ENCODE measurements at places on chromosomes 1 and 21. TPM values are rescaled to one million over a fixed set of nuclear protein-coding genes. Genes with fewer than 3 reads are reported as not detected.
A peak's percentile ranks its signal among the peaks of the same experiment; 100 is the strongest.

DNA sequence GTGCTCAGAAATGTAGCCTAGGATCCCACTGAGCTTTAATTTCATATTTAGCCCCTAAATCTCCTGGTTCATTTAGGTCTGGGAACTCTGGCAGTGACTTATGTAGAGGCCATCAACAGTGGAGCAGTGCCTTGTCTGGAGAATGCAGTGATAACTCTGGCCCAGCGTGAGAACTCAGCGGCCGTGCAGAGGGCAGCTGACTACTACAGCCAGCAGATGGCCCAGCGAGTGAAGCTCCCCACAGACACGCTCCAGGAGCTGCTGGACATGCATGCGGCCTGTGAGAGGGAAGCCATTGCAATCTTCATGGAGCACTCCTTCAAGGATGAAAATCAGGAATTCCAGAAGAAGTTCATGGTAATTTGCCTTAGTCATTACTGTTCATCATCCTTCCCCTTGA, 17.8 kb downstream of the GBP6 start:
- DNase-seq, result no peak

GRCh38 chr1:41382480-41383090, 21.4 kb downstream of the FOXO6 start:
- no peak for DNase-seq

DNA sequence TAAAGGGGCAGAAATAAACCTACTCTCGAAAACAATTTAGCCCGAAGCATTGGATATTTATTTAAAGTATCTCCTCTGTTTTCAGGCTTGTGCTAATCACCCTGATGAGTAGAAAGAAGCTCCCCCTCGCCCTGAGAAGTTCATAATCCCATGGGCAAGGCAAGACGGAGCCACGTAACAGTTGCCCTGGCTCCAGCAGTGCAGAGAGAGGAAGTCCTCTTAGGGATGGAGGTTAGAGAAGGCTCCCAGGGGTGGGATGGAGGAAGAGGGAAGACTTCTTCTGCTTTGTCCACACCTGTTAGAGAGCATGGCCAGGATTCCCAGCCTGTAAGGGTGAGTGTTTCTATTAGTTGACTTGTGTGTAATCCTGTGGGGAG, 3.4 kb upstream of the GPR25 start:
- DNase-seq, result no peak

DNA sequence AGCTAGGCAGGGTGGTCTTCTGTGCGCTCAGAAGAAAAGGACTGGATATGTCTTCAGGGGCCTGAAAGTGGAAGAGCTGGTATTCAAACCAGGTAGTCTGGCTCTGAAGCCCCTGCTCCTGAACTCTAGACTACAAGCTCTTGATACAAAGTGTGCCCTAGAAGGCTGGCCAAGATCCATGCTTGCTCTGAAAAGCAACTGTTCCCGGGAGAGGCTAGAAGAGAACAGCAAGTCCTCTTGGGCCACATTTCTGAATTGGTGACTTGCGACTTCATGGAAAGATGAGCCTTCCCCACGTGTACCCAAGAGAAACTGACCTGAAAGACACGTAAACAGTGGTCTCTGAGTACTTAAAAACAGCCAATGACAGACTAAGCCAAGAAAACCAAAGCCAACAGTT, 123.3 kb upstream of the GRIK3 start:
- DNase-seq, result no peak

- DNase-seq, result no peak
Measured at GRCh38 chr1:56511364-56511763, 68.0 kb downstream of the PLPP3 start.

DNA sequence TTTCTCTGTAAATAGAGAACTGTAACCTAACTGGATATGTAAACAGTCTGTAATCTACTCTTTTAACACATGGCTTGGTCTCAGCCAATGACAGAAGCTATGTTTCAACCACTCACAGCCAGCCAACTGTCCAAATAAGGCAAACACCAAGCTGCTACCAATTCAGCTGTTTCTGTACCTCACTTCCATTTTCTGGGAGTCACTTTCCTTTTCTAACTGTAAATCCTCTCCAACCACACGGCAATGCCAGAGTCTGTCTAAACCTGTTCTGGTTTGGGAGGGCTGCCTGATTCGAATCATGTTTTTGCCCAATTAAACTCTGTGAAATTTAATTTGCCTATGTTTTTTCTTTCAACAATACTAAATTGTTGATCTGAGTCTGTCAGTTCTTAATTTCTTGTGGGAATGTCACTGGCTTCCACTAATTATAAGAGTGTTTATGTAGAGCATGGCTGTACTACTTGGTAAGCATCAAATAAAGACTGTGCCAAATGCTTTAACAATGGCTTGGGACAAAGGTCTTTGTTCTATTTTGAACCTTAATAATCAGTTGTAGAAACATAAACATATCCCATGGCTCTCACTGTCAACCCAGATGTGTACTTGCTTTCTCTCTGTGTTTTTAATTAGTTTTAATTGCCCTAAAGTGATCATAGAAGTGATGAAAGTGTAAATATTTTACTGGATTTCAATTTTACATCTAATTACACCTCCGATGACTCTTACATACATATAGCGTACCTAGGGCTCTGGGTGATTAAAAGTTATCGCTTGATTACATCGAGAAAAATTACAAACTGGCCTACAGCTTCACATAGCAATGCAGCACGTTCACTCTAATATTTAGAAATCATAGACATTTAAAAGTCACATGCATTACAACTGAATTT, 1144.6 kb upstream of the TMPRSS15 start:
- DNase-seq, result no peak

GRCh38 chr1:213154056-213154685, 103.1 kb downstream of the RPS6KC1 start:
- DNase-seq, result no peak

GRCh38 chr1:27556781-27557595, 47.0 kb downstream of the AHDC1 start:
- peak; percentile 96 for DNase-seq

- DNase-seq, result peak; percentile 27
Measured at GRCh38 chr1:25017436-25018109, 87.5 kb upstream of the RUNX3 start.

- no peak for DNase-seq
Measured at GRCh38 chr1:39995973-39996393, 41.0 kb downstream of the MFSD2A start.

DNA sequence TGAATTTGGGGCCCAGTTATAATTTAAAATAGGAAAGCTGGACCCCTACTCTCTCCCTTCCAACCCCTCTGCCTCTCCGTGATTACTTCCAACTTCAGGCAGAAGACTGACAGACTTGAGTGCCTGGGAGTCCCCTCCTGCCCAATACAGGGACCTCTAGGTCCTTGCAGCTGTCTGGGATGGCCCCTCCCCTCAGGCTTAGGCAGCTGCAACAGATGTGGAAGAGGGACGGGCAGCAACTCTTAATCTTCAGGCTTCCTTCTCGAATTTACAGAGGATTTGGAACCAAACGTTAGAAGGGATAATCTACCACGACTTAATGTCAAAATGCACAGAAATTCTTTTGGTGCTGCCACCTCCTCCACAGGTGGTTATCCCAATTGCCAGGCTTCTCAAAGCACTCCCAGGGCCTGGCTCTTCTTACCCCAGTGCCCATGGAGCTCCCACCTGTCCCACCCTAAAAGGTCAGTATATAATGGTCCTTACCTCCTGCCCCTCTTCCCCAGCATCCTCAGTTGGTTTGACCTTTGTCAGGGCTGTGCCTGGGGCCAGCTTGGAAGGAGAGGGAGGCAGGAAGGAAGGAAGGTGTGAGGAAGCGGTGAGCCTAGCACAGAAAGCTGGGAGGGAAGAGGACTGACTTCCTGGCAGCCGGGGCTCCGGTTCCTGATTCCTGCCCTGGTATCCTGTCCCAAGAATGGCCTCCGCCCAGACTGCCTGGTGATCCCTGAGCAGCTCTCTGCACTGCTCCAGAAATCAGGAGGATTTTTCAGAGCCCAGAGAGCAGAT, 2.8 kb downstream of the PEA15 start:
- no peak for DNase-seq

- DNase-seq, result no peak
Measured at GRCh38 chr1:79150576-79150975, 144.0 kb upstream of the ADGRL4 start.

DNA sequence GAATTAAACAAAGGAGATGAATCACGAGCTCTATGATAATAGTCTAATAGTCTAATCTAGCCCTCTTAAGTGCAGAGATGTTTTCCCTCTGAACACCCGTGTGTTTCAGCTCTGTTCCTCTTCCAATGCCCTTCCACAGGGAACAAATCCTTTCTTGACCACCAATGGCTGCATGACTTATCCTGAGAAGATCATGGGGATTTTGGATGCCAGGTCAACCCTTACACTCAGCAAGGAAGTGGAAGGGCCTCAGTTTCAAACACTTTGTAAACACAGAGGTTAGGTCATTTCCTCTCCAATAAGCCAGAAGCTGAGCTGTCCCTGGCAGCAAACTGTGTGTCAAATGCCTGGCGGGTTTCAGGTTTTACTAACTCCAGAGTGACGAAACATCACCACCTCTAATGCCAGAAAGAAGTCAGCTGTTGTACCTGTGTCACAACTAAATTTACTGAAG, 200.0 kb downstream of the GABPA start:
- DNase-seq, result no peak

- DNase-seq, result no peak
Measured at GRCh38 chr1:30419831-30420230, 303.6 kb downstream of the MATN1 start.

GRCh38 chr21:37862536-37862935, 53.7 kb downstream of the KCNJ6 start:
- no peak for DNase-seq

C1orf87 gene
- not detected for total RNA-seq

POMGNT1 gene
- 129 TPM for total RNA-seq

LRRC3 gene
- total RNA-seq, result 3.3 TPM

BARHL2 gene
- total RNA-seq, result not detected

RAB7B gene
- total RNA-seq, result 1.6 TPM

ECM1 gene
- 24.1 TPM for total RNA-seq
